ENCODE measurements at places on chromosomes 1 and 21.
A peak's percentile ranks its signal among the peaks of the same experiment; 100 is the strongest.

DNA sequence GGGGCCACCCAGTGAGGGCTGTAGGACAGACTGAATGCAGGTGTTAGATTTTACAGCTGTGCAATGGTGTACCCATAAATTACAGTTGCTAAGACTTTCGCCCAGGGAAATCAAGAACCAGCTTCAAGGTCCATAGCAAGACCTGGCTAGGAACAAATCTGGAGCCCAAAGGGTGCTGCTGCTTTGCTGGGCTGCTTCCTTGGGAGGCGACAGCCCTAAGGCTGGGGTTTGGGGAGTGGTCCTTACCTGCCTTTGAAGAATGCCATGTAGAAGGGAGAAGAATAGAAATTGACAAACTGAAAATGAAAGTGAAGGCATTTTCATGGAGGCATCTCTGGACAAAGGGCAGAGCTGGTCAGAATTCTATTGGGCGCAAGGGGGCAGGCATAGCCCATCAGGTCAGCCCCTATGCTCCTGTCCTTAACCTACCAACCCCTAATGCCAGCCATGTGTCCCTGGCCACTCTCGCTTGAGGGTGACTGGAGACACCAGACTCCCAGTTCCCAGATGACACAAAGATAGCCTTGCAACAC is 7.6 kb upstream of the ARHGEF19 start:
- no peak for DNase-seq

- DNase-seq, result no peak
Observed at GRCh38 chr1:53321776-53322602, 5.9 kb downstream of the LRP8 start.

DNA sequence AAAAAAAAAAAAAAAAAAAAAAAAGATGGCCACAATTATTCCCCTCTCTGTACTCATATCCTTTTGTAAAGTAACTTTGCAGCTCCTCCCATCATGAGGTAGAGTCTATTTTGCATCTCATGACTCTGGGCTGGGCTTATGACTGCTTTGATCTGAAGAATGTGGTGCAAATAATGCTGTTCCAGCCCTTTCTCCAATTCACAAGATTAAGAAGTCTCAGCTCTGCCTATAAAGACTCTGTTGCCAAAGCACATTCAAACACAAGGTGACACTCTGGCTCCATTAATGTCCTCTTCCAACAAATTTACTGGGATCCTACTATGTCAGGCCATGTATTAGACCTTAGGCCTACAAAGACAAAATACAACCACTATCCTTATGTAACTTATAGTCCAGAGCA is 64.8 kb upstream of the PTCH2 start:
- no peak for DNase-seq

- peak; percentile 52 for DNase-seq
Observed at GRCh38 chr1:112508278-112509004, at the start of gene WNT2B. TSS of gene WNT2B (plus strand) at chr1:112508965. CDS start at chr1:112509263, 298 bp downstream.

- peak; percentile 67 for DNase-seq
Observed at GRCh38 chr21:37073417-37074196, 553 bp downstream of the TTC3 start.

- DNase-seq, result no peak
Observed at GRCh38 chr1:70475023-70475422, 64.0 kb downstream of the CTH start.

DNA sequence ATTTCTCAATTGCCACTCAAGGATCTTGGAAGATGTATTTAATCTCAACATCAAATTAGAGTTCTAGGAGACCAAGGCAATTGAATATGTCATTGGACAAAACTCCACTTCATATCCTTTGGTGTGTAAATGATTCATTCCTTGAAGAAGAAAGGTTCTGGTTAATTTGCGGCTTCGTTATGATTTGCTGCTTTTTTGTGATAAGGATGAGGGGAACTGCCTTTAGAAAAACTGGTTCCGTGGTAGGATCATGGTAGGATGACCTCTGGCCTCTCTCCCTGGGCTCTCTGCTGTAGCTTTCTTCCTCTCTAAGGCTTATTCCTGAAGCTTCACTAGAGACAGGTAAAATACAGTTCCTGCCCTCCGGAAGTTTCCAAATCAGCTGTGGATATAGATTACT is 51.5 kb upstream of the ERRFI1 start:
- no peak for DNase-seq

GRCh38 chr1:154983776-154984466 is 777 bp downstream of the FLAD1 start:
- no peak for DNase-seq

DNA sequence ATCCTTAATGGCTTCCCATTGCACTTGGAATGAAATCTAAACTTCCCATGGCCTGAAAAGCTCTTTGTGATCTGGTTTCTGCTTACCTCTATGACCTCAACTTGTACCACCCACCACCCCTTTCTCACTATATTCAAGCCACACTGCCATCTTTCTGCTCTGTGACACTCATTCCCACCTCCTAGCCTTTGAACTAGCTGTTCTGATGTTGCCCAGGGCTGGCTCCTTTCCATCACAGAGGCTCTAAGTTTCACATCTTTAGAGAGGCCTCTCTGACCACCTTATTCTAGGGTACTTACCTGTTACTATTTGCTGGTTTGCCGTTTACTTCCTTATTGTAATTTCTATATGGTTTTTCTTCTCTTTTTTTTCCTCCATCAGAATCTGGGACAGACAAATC is 4.2 kb downstream of the MPZL1 start:
- DNase-seq, result no peak

- no peak for DNase-seq
Observed at GRCh38 chr1:37177230-37177864, 143.0 kb upstream of the GRIK3 start.

DNA sequence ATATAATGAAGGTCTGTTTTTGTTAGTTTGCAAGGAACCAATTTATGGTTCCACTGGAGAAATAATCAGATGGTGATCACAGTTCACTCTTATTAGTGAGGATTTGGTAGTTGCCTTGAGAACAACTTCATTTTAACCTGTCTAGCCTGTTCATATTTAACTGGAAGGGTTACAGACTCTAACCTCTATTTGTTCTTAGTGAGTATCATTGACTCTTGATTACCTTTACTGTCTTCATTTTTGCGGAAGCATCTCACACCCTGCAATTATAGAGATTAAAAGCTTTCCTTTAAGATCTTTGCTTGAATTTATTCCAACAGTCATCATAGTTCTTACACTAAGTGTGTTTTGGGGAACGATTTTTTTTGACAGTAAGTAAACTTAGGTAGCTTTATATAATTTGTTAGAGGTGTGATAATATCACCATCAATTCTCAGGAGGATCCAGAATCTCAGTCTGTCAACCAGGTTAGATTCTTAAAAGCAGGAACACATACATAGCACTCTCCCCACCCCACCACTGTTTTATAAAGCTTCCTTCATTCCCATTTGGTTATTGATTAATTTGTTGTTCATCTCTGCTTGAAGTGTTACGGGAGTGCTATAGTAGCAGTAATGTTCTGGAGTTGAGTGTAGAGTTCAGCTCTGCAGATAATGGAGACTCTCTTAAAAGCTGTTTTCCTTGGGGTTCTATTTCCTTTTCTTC is 30.1 kb downstream of the B3GALT2 start:
- DNase-seq, result no peak

DNA sequence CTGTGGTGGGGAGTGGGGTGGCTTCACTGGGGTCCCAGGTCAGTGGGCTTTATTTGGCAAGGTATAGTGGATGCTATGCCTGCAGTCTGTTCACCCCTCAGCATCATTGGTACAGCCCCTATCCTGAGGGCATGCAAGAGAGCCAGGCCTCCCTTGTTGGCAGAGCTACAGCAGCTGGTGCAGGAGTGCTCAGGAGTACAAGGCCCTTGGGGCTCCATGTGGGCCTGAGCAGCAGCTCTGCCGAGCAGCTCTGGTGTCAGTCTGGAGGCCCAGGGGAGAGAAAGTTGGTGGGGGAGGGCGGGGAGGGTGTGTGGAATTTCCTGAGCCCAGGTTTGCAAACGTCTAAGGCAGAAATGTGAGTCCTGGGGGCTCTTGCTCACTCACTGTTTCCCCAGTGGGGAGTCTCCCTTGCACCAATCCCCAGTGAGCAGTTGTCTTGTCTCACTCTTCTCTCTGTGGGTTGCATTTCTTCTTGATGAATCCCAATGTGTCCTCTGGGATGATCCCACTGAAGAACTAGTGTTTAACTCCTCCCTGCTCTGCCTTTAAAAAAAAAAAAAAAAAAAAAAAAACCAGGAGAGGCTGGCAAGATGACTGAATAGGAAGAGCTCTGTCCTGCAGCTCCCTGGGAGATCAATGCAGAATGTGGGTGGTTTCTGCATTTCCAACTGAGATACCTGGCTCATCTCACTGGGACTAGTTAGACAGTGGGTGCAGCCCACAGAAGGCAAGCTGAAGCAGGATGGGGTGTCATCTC is 39.5 kb upstream of the CYP4X1 start:
- no peak for DNase-seq

GRCh38 chr1:159977364-159978106 is 23.5 kb upstream of the SLAMF9 start:
- no peak for DNase-seq

- DNase-seq, result no peak
Observed at GRCh38 chr1:94118013-94118412, 2.9 kb downstream of the ABCA4 start.

GRCh38 chr1:247471445-247472016 is 13.6 kb upstream of the OR2B11 start:
- no peak for DNase-seq

GRCh38 chr1:101290922-101291561 is 54.2 kb downstream of the S1PR1 start:
- no peak for DNase-seq

DNA sequence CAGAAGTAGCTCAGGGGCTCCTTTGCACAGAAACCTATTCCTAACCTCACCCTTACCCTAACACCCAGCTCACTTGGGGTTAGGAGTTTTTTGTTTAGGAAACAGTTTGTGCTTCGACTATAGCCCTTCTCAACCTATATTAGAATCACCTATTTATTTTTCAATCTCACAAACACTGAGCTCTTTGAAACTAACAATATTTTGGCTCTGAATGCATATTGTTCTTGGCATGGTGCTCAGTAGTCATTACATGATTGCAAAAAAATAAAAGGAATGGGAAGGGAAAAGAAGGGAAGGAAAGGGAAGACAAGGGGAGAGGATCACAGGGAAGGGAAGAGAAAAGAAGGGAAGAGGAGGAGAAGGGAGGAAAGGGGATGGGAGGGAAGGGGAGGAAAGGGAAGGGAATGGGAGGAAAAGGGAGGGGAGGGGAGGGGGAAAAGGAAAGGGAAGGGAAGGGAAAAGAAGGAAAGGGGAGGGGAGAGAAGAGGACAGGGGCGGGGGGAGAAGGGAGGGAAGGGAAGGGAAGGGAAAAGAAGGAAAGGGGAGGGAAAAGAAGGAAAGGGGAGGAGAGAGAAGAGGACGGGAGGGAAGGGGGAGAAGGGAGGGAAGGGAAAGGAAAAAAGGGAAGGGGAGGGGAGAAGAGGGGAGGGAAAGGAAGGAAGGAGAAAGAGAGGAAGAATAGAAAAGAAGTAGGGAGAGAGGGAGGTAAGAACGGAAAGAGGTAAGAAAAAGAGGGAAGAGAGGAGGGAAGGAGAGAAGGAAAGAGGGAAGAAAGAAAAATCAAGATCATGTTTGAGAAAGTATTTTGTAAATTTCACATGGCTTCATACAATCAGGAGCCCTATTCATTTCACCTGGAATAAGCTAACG is 484.1 kb upstream of the NFIA start:
- no peak for DNase-seq

- DNase-seq, result no peak
Observed at GRCh38 chr1:27161594-27161993, 6.7 kb upstream of the SLC9A1 start.

DNA sequence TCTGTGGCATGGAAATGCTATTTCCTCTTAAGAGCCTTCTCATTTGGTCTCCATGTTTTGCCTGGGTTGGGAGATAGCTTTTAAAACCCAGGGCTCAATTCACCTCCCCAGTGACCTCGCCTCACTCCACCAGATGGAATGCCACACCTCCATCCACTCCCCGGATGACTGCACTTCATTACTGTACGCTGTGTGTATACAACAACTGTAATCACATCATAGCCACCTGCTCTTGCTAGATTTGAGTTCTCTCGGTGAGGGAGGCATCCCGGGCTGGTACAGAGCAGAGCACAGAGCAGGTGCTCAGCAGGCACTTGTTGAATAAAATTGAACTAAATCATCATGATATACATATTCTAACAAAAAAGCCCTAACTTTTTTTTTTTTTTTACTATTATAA is 26.0 kb downstream of the SDE2 start:
- no peak for DNase-seq

GRCh38 chr1:7921796-7922195 is 18.8 kb downstream of the TNFRSF9 start:
- no peak for DNase-seq

DNA sequence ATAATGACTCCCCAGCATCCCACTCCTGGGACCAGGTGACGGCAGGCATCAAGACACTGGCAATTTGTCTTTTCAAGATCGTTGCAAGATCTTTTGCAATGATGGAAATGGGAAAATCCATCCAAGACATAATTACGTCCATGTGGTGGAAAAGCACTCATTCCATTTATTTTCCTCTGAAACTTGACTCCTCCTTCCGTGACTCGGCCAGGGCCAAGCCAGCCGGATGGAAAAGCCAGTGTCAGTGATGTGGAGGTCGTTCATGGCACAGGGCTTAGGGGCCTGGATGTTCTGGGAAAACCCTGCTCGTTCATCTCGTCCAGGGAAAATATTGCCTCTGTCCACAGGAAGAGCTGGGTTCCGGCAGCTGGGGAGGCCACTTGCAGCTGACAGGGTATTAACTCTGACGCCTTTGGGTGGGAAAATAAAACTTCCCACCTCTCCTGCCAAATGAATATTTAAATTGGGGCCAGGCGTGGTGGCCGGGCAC is 46.2 kb downstream of the C1orf198 start:
- DNase-seq, result no peak

DNA sequence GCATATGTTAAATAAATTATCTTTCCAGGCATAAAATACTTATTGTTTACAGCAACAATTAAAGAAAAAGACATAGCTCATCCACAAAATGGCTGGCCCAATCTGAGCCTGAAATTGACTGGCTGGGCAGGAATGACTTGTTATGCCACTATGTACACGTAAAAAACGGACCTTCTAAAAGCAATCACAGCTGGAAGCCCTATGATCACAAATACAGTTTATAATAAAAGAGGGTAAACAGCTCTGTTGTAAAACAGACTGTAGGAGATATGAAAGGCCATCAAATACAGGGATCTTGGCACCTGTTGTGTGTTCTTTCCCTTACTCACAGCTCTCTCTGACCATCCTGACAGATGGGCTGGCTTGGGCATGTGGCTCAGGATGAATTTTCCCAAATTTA is 70.5 kb upstream of the DMRTA2 start:
- DNase-seq, result no peak

DNA sequence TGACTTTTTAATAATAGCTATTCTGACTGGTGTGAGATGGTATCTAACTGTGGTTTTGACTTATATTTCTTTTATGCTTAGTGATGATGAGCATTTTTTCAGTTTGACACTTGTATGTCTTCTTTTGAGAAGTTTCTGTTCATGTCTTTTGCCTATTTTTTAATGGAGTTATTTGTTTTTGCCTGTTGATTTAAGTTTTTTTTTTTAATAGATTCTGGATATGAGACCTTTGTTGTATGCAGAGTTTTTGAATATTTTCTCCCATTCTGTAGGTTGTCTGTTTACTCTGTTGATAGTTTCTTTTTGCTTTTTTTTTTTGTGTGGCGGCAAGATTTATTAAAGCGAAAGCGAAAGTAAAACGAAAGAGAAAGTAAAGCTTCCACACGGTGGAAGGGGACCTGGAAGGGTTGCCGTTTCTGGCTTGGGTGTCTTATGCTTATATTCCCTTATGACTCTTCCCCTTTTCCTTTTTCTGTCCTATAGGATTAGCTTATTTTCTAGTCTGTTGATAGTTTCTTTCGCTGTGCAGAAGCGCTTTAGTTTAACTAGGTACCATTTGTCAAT is 67.6 kb downstream of the TBX19 start:
- DNase-seq, result peak; percentile 60

GRCh38 chr21:46116776-46117585 is 19.1 kb downstream of the COL6A2 start:
- no peak for DNase-seq

- DNase-seq, result no peak
Observed at GRCh38 chr1:62177621-62178020, 17.0 kb upstream of the L1TD1 start.

Measured in CD4-positive, alpha-beta T cell treated with Interleukin-12 subunit alpha and Interleukin-12 subunit beta, for 1 hour (primary cell).